NCI-H2171 (cell line): ENCODE measurements at places on chromosomes 7 and 10.

DNA sequence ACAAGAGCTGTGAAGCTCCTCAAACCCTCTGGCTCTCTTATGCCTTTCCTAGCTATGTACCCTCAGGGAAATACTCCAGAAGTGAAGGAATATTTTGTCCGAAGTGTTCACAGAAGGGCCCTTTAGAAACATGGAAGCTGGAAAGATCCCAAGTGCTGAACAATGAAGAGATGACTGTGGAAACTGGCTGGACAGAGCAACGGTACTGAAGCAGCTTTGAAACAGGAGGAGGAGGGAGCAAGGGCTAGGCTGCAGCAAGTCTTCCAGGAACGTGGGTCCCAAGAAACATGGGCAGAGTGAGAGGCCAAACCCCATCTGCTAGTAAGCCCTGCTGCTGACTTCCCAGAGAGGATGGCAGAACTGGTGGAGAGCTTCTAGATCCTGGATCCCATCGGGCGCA lies 3.0 kb upstream of the PSAP start:
- no peak for DNase-seq

GRCh38 chr10:86349474-86349873 lies 17.1 kb downstream of the GRID1 start:
- DNase-seq: no peak

DNA sequence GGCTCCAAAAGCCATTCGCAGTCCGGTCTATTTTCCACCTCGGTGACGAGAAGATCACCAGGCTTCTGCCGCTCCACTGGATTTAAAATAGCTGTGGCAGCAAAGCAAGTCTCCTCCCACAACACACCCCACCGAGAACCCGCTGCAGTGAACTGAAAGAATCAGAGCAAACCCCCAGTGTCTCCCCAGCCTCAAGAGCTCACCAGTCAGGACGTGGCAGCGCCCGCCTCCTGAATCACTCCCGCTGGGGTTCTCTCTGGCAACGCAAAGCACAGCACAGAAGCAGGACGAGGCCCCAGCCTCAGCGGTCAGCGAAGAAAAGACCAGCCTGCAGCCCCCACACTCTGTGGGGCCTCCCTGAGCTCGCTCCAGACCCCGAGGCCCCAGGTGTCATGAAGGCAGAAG lies 126.1 kb upstream of the PPP2R2D start:
- no peak for DNase-seq

DNA sequence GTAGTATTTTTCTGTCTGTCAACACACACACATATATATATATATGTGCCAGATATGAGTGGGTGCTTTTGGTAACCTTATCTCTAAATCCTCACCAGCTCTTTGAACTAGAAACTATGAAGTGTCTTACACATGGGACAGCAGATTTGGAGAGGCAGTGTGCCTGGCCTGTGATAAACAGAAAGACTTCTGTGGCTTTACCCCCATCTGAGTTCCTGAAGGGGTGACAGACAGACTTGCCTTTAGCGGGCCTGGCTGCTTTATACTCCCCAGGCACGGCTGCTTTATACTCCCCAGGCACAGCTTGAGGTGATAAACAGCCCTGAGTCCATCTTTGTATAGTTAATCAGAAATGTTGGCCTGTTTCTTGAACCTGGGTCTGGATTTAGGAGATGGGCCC lies 5.6 kb downstream of the BAG3 start:
- DNase-seq: no peak

DNA sequence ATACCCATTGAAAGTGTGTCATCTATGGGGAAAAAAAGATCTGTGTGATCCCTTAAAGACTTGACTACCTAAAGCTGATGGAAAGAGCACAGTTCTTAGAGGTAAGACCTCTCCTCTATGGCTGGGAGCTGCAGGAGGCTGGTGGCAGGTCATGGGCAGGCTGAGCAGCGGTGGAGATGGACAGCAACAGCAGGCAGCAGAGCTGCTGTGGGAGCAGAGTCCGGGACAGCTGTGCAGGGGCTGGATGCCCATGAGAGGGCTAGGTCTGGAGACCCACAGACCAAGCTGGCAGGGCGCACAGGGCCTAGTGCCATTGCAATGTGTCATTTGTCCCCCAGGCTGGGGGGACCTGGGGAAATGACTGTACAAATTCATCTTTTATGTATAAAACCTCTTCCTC lies 13.4 kb upstream of the EPHA1 start:
- DNase-seq: no peak

DNA sequence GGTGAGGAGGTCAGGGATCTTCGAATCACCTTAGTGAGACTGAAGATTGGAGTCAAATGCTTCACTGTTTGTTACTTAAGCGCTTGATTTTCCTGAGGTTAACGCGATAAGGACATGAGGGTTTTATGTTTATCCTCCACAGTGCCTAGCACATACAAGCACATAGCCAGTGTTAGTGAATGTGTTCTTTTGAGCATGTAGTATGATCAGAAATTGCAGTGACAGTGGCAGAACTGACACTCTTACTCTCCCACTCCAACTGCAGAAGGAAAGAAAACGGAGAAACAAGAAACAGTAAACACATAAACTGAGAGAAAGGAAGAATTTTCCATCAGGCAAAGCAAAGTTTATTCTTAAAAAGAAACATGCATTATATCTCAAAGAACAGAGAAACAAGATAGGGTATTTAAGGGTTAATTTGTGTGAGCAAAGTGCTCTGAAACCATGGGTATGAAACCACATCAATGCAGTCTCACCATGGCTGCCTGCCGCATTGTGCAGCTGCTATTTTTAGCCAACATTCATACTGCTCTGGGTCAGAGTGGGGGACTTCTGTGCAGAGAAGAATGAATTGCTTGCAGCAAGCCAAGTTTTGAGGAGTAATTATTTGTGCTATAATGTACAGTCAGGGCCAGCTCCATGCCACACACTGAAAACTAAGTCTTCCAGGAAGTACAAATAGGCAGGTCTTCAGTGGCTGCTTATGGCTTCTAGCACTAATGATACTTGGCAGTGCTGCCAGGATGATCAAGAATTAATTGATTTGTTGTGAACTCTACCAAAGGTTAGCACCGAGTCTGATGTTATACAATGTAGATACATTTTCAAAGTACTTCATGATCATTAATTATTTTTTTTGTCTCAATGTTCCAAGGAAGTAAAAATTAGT lies 152.0 kb downstream of the MACC1 start:
- DNase-seq: no peak

- no peak for DNase-seq
Measured at GRCh38 chr7:52726493-52726892, 308.9 kb upstream of the POM121L12 start.

DNA sequence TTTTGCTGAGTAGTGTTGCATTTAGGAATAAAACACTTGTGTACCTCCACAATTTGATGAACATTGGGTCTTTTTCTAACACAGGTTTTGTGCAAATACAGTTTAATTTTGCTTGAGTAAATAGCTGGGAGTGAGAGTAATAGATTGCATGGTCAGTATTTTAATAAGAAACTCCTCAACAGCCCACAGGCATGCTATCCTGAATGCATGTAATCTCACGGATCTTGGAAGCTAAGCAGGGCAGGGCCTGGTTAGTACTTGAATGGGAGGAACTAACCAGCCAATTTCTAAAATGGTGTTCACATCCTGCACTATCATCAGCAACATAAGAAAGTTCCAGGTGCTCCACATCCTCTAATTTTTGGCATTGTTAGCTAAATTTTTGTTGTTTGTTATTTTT lies 685.4 kb upstream of the MBL2 start:
- no peak for DNase-seq
